ENCODE measurements at places on chromosomes 13 and 19. TPM values are rescaled to one million over a fixed set of nuclear protein-coding genes. Genes with fewer than 3 reads are reported as not detected.

WTIP gene
- total RNA-seq = 39.3 TPM

GIPC3 gene
- 0.21 TPM for total RNA-seq

CYP4F12 gene
- total RNA-seq = 55.9 TPM

TEX26 gene
- total RNA-seq = not detected

PROZ gene
- total RNA-seq = not detected

CCDC169 gene
- 0.63 TPM for total RNA-seq

GZMM gene
- total RNA-seq = 2.5 TPM

SHD gene
- total RNA-seq = not detected

TTC9B gene
- not detected for total RNA-seq

CYP4F11 gene
- total RNA-seq = 3.1 TPM

MEF2B gene
- total RNA-seq = not detected

PLPP2 gene
- 2.5 TPM for total RNA-seq

CYSLTR2 gene
- total RNA-seq = not detected

BST2 gene
- total RNA-seq = 71.0 TPM

ADGRE2 gene
- total RNA-seq = 3.9 TPM

ZNRF4 gene
- not detected for total RNA-seq

LRRC4B gene
- 3.7 TPM for total RNA-seq

IGFL2 gene
- total RNA-seq = not detected

MLLT1 gene
- 17.8 TPM for total RNA-seq

SPACA4 gene
- not detected for total RNA-seq

FXYD1 gene
- total RNA-seq = 193 TPM

KASH5 gene
- total RNA-seq = not detected

KMT2B gene
- 26.2 TPM for total RNA-seq

POLD1 gene
- total RNA-seq = 14.2 TPM

ZNF583 gene
- total RNA-seq = 4.5 TPM

GPR12 gene
- total RNA-seq = 0.39 TPM

GNG7 gene
- 3.0 TPM for total RNA-seq

PSPN gene
- total RNA-seq = under 0.01 TPM

C13orf42 gene
- not detected for total RNA-seq

HIPK4 gene
- not detected for total RNA-seq

SIRT6 gene
- 17.7 TPM for total RNA-seq

SEMA6B gene
- 18.6 TPM for total RNA-seq

KISS1R gene
- total RNA-seq = not detected

ZNF177 gene
- total RNA-seq = 1.4 TPM

PSG6 gene
- not detected for total RNA-seq

DIS3 gene
- 33.5 TPM for total RNA-seq
